Cardiac septum (tissue), 1 donor: ENCODE measurements at places on chromosomes 3 and 15. TPM values are rescaled to one million over a fixed set of nuclear protein-coding genes. Genes with fewer than 3 reads are reported as not detected.

Gene PLA2G4E
- total RNA-seq, result 0.08 TPM

Gene IL20RB
- total RNA-seq, result 0.70 TPM

Gene BBX
- total RNA-seq, result 45.3 TPM

Gene ALDH1L1
- 26.8 TPM for total RNA-seq

Gene SLC22A13
- 0.22 TPM for total RNA-seq

DNA sequence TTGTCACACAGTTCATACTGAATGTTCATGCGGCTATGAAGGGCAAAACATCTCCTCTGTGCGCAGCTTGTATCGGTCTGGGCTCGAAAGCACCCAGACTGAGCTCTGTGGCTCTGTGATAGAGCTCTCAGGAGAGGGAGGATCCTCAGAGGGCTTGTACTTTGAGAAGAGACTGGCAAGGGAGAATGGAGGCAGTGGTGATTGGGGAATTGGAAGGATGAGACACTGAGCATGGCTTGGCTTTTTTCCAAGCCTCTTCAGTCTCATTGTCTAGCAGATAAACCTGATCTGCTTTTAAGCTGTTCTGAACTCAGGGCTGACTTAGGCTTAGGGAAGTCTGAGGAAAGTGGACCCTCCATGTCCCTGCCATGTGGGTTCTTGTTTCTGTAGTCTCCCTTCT is 43.0 kb downstream of the RAD54L2 start:
- no peak for DNase-seq

GRCh38 chr15:37616215-37616614 is 318.2 kb upstream of the TMCO5A start:
- no peak for DNase-seq

GRCh38 chr3:112675349-112675748 is 34.4 kb upstream of the CCDC80 start:
- DNase-seq, result no peak

GRCh38 chr3:33629219-33629618 is 88.8 kb downstream of the CLASP2 start:
- no peak for DNase-seq

- no peak for DNase-seq
Measured at GRCh38 chr3:41080141-41080540, 119.2 kb upstream of the CTNNB1 start.

- no peak for DNase-seq
Measured at GRCh38 chr3:30035935-30036567, 570.4 kb upstream of the TGFBR2 start.

GRCh38 chr15:32657941-32658340 is 16.4 kb downstream of the SCG5 start:
- no peak for DNase-seq

- no peak for DNase-seq
Measured at GRCh38 chr3:71035886-71036285, 547.6 kb downstream of the FOXP1 start.

GRCh38 chr15:78702609-78703333 is 61.8 kb upstream of the CHRNB4 start:
- peak; percentile 57 for DNase-seq

GRCh38 chr15:85741021-85741421 is 53.7 kb downstream of the KLHL25 start:
- DNase-seq, result no peak

- DNase-seq, result no peak
Measured at GRCh38 chr3:58074997-58075396, 66.8 kb downstream of the FLNB start.
